Thoracic aorta (tissue), 2 donors: ENCODE measurements at places on chromosomes 11 and 22. TPM values are rescaled to one million over a fixed set of nuclear protein-coding genes. Genes with fewer than 3 reads are reported as not detected.

Gene TTC36
- 1.4 TPM for total RNA-seq

Gene HBB
- 10.2 TPM for total RNA-seq

- no peak for DNase-seq
Observed at GRCh38 chr22:17930455-17931313, 93.7 kb downstream of the MICAL3 start.

DNA sequence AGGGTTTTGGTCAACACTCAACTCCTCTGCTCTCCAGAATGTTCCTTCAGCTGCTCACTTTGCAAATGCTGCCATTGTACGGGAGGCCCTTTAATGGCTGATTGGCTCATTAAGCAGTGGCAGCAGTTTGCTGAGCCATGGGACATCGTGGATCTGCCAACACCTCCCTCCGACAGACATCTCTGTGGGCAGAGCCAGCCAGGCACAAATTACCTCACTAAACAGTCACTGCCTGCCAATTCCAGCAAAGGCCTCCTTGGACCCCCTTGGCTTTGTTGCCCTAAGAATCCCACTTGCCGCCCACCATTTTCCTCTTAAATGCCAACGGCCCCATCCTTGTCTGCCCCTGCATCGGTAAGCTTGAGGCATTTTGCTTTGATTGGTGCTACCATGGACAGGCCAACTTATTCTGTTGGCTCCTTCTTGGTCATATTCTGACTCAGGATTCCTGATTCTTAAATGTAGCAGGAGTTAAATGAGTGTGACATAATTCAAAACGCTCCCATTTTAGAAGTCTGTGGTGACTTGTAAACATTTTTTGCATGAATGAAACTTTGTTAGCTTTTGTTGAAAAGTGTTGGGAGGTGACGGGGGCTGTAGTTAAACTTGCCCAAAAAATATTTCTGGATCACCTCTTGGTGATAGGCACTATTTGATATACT lies 57.5 kb upstream of the LMO2 start:
- no peak for DNase-seq

GRCh38 chr11:31821766-31822165 lies 10.6 kb upstream of the PAX6 start:
- no peak for DNase-seq

Gene RIC3
- total RNA-seq, result 17.7 TPM

GRCh38 chr11:118659953-118660680 lies 19.3 kb downstream of the TREH start:
- no peak for DNase-seq

- no peak for DNase-seq
Observed at GRCh38 chr11:80168796-80169195, 728.0 kb upstream of the TENM4 start.

DNA sequence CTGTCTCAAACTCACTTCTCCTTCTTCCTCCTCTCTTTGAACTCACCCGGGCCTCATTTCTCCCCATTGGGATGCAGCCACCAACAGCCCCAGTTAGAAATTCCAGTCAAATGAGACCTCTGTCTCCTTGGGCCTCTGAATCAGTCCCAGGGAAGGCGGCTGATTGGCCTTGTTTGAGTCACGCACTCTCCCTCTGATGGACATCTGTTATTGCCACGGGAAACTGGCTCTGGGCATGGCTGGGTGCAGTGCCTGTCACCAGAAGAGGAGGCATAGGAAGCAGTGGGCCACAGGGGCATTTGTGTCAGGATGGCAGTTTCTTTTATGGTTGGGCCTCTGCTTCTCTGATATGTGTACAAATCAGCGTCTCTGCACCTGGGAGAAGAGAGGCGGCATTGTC lies 9.6 kb upstream of the WNT11 start:
- no peak for DNase-seq

Gene NEFH
- total RNA-seq, result 0.85 TPM

DNA sequence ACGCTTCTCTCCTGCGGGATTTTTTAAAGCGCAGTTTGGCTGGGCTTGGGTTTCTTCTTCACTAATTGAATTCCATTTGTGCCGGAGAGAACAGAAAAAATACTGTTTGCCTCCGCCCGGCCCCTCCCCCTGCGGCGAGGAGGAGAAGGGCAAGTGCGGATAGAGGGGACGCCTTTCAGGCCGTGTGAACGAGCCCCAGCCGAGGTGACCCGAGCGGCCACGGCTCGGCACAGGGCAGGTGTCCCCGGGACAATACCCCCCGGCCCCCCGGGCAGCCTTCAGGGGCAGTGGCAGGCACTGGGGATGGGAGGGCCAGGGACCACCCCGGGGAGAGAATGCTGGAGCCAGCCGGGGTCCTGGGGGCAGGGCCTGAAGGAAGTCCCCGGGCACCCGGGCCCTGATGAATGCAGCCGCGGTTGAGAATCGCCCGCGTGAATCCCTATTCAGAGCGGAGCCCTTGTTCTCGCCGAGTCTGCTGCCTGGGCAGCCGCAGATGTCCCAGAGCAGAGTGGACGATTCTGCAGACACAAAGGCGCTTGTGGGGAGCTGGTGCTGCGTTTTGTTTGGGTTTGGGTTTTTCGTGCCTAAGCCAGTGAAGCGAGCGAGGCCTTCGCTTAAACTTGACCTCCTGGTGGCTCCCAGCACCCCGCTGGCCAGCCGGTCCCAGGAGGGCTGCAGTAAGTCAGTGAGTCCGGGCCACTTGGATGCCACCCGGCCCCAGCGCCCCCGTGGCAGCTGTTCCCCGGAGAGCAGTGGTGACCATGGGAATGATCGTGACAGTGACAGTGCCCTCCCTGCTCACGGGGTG lies 96.0 kb downstream of the WNT7B start:
- DNase-seq, result no peak

DNA sequence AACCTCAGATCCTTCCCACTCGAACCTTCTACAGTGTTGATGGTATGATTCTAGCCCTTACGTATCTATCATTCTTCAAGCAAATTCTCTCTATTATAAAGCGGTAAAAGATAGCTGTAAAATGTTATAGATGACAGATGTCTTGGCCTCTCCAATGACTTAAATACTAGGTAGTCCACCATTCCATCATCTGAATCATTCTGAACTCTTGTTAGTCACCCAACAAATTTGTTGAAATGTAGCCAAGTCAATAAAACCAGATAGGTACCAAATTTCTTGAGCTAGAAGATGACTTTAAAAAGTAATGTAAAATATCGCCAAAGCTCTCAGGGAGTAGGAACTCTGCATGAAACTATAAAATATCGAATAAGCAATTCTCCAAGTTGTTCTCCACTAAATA lies 32.6 kb upstream of the PICALM start:
- DNase-seq, result no peak

- no peak for DNase-seq
Observed at GRCh38 chr22:25775531-25775930, 33.5 kb downstream of the MYO18B start.
